Nasal cavity respiratory epithelium epithelial cell of viscerocranial mucosa (primary cell): ENCODE measurements at places on chromosomes 11 and 22. TPM values are rescaled to one million over a fixed set of nuclear protein-coding genes. Genes with fewer than 3 reads are reported as not detected.

OTOG gene
- not detected in 2 replicates for total RNA-seq

SEPTIN5 gene
- total RNA-seq: 4.4 and 22.6 TPM in 2 replicates

GLB1L2 gene
- total RNA-seq: 1.9 and 4.4 TPM in 2 replicates

KCNJ5 gene
- 2.7 and 21.1 TPM in 2 replicates for total RNA-seq

FAT3 gene
- total RNA-seq: 0.07 TPM in 1 of 2 replicates, not detected in the other

KDM4F gene
- total RNA-seq: not detected in 2 replicates

SMTNL1 gene
- not detected in 2 replicates for total RNA-seq

GALNT18 gene
- total RNA-seq: 14.4 and 36.7 TPM in 2 replicates

TNNI2 gene
- under 0.01 and 0.71 TPM in 2 replicates for total RNA-seq

INCENP gene
- total RNA-seq: 7.5 and 13.7 TPM in 2 replicates

TEX54 gene
- total RNA-seq: not detected in 2 replicates

CASP5 gene
- 0.50 and 1.0 TPM in 2 replicates for total RNA-seq

KRTAP5-1 gene
- total RNA-seq: not detected in 2 replicates

SSH3 gene
- 26.0 and 46.7 TPM in 2 replicates for total RNA-seq

TMEM9B gene
- 45.8 and 49.0 TPM in 2 replicates for total RNA-seq

SPDYC gene
- not detected in 2 replicates for total RNA-seq

CHRNA10 gene
- 0.34 and 1.00 TPM in 2 replicates for total RNA-seq

CHORDC1 gene
- total RNA-seq: 29.4 and 65.6 TPM in 2 replicates

GRK3 gene
- 7.9 and 9.9 TPM in 2 replicates for total RNA-seq

AHNAK gene
- 265 and 856 TPM in 2 replicates for total RNA-seq

ARHGAP8 gene
- 10.3 and 30.9 TPM in 2 replicates for total RNA-seq

SCO2 gene
- total RNA-seq: 2.1 and 3.8 TPM in 2 replicates

DRD2 gene
- 0.14 TPM in 1 of 2 replicates, not detected in the other for total RNA-seq

TRPC6 gene
- total RNA-seq: under 0.01 and 0.21 TPM in 2 replicates

KCNA4 gene
- not detected in 2 replicates for total RNA-seq

SLC16A8 gene
- 0.07 and 0.34 TPM in 2 replicates for total RNA-seq

CNIH2 gene
- total RNA-seq: under 0.01 and 0.14 TPM in 2 replicates

MRPL48 gene
- total RNA-seq: 29.3 and 41.0 TPM in 2 replicates

TECTA gene
- total RNA-seq: under 0.01 and 0.43 TPM in 2 replicates

KRTAP5-9 gene
- total RNA-seq: not detected in 2 replicates

GVQW3 gene
- total RNA-seq: under 0.01 and 0.57 TPM in 2 replicates

SLC22A6 gene
- not detected in 2 replicates for total RNA-seq

CDC42BPG gene
- 7.5 and 35.9 TPM in 2 replicates for total RNA-seq

TUB gene
- under 0.01 and 0.57 TPM in 2 replicates for total RNA-seq

ROBO4 gene
- under 0.01 TPM in 1 of 2 replicates, not detected in the other for total RNA-seq

APOA5 gene
- not detected in 2 replicates for total RNA-seq

OR51L1 gene
- total RNA-seq: not detected in 2 replicates

FANCF gene
- 11.3 and 13.5 TPM in 2 replicates for total RNA-seq

KRTAP5-8 gene
- total RNA-seq: not detected in 2 replicates

ME3 gene
- 4.1 and 12.0 TPM in 2 replicates for total RNA-seq
